ENCODE measurements at places on chromosomes 2 and 18. TPM values are rescaled to one million over a fixed set of nuclear protein-coding genes. Genes with fewer than 3 reads are reported as not detected.
A peak's percentile ranks its signal among the peaks of the same experiment; 100 is the strongest.

Gene HTR2B
- total RNA-seq: 0.64 TPM

Gene SATB2
- 0.26 TPM for total RNA-seq

Gene PRKRA
- total RNA-seq: 29.7 TPM

Gene HAAO
- not detected for total RNA-seq

Gene SPP2
- not detected for total RNA-seq

Gene RSAD2
- 0.25 TPM for total RNA-seq

Gene SKOR2
- total RNA-seq: not detected

DNA sequence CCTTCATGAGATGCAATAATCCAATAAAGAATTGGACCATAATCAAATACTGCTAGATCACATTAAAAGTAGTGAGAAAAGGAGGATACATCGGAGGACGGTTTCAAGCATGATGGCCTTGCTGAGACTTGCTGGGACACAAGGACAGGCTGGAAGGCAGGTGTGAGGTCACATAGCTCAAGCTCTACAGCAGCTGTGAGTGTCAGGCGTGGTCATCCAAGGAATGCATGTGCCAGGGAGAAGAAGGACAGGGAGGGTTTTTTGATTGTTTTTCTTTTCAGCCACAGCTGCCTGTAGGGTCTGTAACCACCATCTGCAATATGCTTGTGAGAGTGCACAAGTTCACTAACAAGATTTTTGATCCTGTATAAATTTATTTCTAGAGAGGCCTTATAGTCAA, 57.6 kb downstream of the BMP10 start:
- no peak for DNase-seq

DNA sequence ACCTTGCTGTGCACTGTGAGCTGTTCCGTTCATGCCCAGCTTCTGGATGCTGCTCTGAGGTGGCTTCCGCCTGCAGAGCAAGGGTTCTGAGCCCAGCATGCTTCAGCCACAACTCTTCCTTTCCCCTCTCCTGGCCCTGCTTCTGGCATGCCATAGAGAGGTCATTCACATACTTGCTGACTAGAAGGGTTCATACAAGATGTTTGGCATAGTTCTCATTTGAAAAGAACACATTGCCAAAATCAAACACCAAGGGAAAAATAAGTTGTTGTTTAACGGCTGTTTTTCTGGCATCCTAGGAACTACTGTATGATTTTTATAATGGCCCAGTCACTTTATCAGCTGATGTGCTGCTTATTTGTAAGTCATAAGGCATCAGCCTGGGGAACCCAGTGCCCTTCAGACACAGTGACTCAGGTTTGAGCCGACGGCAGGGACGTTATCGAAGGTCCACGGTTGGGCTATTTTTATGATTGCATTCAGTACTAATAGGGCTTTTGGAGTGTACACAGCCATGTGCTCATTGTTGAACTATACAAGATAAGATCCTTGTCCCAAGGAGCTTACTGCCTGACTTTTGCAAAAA, 53.9 kb upstream of the CTAGE1 start:
- DNase-seq: peak; percentile 37

DNA sequence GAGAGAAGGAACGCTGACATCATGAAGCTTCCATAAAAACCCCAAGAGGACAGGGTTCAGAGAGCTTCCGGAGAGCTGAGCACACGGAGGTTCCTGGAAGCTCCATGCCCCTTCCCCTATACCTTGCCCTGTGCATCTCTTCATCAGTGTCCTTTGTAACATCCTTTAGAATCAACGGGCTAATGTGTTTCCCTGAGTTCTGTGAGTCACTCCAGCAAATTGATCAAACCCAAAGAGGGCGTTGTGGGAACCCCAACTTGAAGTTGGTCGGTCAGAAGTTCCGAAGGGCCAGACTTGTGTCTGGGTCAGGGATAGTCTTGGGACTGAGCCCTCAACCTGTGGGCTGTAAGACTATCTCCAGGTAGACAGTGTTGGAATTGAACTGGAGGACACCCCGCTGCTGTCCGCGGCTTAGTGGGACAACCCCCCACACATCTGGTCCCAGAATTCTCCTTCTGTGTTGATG, 25.9 kb upstream of the GPR55 start:
- no peak for DNase-seq

GRCh38 chr2:1886405-1886992, 142.2 kb upstream of the PXDN start:
- peak; percentile 61 for DNase-seq

DNA sequence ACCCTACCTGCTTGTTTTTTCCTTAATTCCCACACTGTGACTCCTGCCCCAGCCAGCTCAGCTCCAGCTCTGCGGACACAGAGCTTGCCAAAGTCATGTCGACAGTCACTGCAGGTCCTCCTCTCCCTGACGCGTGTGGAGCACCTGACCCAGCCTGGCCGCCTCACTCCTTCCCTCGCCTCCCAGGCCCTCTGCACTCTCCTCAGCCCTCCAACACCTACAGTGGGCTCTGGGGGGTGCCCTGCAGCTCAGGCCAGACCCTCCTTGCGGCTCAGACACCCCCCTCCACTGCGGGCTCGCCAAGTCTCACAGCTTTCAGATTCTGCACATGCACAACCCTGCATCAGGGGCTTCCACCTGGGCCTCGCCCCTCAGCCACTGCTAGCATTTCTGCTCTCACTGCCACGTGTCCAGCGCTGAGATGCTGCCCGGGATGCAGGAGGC, 68.3 kb downstream of the NDUFA10 start:
- DNase-seq: no peak

- DNase-seq: no peak
Measured at GRCh38 chr2:9220201-9220600, 13.6 kb downstream of the ASAP2 start.
